ENCODE measurements at places on chromosomes 4 and X.

DNA sequence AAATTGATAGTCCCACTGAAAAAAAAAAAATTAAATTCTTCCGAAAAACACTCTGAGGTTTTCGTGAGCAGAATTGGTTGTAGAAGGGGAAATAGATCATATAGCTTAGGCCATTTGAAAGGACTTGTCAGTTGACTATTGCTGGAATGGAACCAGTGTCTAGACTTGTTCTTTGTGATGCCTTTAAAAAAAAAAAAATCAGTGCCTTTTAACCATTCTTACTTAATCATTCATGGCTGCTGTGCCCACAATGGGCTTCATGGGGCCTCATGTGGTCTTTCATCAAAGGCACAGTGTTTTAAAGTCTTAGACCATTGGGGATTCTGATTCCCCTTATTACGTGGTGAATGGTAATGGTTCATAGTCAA lies 139.3 kb downstream of the AFF1 start:
- no peak for DNase-seq

DNA sequence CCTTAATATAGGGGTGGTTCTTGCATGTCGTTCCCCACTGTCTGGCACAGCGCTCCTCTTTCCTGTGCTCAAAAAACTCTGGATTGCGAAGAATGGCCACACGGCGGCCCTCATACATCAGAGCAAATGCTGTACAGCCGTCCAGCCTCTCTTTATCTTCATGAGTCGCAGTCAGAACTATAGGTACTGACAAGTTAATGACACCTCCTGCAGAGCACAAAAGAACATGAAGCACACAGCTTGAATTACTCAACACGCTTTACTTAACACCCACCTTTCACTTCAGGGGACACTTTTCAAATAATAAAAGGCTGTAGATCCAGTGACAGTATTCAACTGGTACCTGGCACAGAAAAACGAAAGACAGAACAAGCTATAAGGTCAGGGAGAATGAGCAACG lies 65.3 kb downstream of the PAPSS1 start:
- DNase-seq: peak; percentile 0

DNA sequence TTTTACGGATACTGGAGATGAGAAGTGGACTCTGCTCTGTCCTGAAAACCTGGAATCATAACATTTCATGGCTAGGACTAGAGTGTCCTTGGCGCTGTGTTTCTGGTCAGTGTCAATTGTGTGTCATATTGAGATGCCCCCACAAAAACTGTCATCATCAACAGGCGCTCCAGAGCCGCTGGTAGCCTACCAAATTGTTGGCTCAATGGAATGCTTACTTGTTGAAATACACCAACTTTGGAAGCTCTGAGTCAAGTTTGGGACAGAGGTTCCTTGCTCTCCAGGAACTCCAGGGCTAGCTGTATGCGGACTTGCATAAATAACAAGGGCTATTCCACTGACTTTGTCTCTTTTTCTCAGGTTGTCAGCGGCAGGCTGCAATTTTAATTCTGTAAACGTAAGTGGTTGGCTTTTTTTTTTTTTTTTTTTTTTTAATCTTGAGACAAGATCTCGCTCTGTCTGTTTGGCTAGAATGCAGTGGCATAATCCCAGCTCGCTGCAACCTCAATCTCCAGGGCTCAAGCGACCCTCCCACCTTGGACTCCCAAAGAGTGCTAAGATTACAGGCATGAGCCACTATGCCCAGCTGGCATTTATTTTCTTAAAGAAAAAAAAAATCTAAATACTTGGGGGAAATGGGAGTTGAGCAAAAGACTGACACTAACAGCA lies 871 bp upstream of the HPGD start:
- DNase-seq: no peak

- DNase-seq: no peak
These were observed 8.3 kb downstream of the MAGEA11 start for GRCh38 chrX:149720021-149720689.

GRCh38 chr4:1354136-1354982 lies 7.4 kb downstream of the UVSSA start:
- DNase-seq: no peak

DNA sequence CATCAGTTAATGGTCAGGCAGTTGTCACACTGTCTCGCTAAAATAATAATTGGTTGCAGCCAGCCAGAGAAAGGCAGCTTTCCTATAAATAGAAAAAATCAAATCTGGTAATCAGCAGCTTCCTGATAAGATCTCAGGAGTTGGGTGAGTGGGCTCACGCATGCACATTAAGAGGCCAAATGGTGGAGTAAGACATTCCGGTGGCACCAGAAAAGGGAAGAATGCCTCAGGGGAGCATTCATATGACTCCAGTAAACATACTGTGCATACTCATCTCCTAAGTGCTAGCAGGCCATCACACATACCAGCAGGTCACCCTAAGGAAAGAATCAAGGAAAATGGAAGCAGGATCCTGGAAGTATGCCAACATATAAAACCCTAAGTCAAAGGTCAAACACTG lies 40.1 kb downstream of the UGT2B15 start:
- DNase-seq: no peak

- no peak for DNase-seq
These were observed 332.4 kb downstream of the SLC7A11 start for GRCh38 chr4:137909529-137910309.

- no peak for DNase-seq
These were observed 14.5 kb downstream of the SLC25A5 start for GRCh38 chrX:119482481-119483480.

DNA sequence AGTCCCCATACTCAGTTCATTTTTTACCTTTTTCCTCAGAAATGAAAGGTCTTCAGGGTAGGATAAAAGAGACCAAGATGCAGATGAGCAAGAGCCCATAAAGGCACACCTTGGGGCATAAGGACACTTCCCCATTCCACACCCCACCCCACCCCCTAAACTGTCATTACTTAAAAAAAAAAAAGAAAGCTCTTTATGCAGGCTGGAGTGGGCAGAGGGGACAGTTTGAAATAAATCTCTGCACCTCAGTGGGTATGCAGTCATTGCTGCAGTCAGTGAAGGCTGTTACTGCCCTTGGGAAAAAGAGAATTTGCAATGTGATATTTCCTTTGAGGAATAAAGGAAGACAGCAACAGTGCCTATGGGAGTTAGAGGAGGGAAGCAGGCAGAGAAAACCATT lies 137.5 kb downstream of the ANK2 start:
- DNase-seq: no peak

DNA sequence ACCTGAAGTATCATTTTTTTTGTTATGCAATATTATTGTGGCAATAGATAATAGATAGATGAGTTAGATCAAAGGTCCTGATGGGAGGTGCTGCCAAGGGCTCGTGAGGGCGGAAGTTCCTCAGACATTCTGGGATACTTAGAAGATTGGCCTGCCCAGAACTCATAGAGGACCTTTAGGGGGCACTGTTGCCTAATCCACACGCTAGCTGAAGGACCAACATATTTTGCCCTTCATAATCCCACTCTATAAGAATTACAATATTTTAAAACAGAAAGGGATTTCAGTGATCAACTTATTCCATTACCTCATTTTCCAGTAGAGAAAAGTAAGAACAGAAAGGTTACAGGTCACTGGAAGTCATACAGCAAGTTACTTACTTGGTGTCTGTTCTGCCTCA lies 22.9 kb upstream of the COX7B2 start:
- no peak for DNase-seq

GRCh38 chr4:190020790-190021717 lies 6.0 kb downstream of the FRG2 start:
- DNase-seq: no peak

GRCh38 chr4:20074450-20074849 lies 177.3 kb upstream of the SLIT2 start:
- no peak for DNase-seq

- DNase-seq: no peak
These were observed 88.2 kb downstream of the AWAT2 start for GRCh38 chrX:69961365-69962072.

DNA sequence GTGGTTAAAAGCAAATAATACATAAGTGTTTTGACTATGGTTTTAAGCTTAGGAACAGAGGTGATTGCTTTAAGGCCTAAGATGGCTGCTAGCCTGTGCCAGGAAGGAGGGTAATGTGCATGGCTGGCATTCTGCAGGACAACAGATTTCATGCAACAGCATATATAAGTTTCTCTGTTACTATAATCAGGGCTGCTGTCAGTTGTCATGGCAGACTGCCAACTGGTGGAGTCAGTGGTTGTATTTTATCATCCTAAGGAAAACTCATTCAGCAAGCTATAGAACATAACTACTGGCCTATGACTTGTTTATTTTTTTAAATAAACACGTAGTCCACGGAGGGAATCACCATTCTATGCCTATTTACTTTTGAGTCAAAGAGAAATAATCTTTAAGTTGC lies 77.7 kb upstream of the DCAF8L1 start:
- DNase-seq: no peak

DNA sequence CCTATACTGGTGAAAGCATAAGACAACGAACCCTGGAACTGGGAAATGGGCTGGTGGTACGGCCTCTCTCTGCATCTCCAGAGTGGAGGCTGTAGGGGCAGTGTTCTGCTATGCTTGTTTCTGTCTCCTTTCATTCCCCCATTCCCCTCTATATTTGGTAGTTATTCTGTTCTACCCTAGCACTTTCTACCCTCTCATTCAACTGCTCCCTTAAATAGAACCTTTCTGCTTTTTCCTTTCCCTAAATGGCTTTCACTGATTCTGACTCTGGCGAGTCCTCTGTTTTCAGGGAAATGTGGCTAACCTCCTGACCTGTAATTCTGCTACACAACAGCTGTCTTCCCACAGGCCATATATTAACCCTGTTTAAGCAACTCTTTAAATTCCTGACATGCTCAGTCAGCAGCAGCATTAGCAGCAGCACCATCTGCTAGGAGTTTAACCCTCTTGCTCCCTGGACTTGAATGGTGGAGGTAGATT lies 94.2 kb downstream of the CXCL13 start:
- DNase-seq: peak; percentile 46

DNA sequence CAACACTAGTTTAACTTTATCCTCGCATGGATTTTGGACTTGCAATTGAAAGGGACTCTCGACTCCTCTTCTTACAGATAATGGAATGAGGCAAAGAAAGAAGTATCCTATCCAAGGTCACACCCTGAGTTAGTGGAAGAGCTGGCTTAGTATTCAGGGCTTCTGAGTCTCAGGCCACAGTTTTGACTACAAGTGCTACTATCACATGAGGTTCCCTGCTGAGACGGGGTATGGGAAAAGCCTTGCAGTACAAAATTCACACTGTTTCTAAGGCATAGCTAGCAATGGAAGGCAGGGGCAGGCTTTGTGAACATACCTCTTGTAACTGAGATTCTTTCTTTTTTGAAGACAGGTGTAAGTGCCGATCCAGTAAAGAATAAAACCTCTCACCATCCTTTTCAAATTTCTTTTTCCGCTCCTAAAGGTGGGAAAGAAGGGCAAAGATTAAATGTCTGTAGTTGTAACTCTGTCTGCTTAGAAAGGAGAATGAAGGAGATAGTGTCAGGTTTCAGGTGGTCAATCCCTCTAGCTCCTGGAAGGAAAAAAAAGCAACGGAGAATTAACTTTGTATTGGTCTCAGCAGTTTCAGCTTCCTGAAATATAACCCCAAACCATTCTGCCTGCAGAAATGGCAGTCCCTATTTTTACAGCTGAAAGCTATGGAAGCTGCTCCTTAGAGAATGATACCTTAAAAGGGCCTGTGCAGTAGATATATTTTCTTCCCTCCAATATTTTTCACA lies 199.0 kb downstream of the OPHN1 start:
- no peak for DNase-seq

GRCh38 chrX:155662282-155662681 lies 49.5 kb upstream of the TMLHE start:
- no peak for DNase-seq

DNA sequence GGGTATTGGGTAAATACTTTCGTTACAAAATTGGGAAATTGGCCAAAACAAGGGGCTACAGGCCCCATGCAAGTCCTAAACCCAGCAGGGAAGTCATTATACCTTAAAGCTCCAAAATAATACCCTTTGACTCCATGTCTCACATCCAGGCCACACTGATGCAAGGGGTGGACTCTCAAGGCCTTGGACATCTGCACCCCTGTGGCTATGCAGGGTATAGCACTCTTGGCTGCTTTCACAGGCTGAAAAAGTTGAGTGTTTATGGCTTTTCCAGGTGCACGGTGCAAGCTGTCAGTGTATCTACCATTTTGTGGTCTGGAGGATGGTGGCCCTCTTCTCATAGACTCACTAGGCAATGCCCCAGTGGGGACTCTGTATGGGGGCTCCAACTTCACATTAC lies 326.5 kb downstream of the TEX13C start:
- DNase-seq: no peak

GRCh38 chr4:184357165-184357564 lies 117.2 kb downstream of the IRF2 start:
- no peak for DNase-seq

DNA sequence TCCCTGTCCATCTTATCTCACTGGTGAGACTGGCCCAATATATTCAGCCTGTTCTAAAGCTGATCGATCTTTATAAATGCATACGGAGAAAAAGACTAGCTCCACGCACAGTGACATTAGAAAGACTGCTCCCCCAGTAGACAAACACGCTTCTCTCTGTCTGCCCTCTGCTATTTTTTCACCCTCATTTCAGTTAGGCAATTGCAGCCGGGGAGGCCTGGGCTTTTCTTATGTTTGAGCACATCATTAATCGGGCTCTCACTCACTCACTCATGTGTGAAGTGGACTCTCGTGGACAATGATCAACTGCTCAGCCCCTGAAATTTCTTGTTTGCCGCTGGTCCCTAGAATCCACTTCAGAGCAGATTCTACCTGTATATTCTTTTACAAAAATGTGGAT lies 824.7 kb upstream of the TENM3 start:
- DNase-seq: no peak

DNA sequence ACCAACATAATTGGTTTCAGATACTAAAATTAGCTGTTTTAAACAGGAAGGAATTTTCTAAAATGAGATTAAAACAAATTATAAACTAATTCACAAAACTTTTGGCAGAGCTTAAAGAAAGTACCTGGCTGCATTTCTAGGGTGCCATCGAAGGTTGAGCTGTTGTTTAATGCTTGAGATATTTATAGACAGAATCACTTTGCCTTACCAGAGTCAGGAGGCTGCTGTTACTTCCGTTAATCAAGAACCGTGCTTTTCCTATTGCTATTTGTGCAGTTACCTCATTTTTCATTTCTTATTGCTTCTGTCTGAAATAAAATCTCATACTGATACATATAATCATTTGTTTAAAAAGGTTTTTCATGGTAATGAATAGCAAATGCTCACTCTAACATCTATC lies 242.9 kb downstream of the TECRL start:
- no peak for DNase-seq

GRCh38 chr4:94352163-94352562 lies 9.5 kb upstream of the HPGDS start:
- no peak for DNase-seq
